ENCODE measurements at places on chromosomes 6 and 20.

DNA sequence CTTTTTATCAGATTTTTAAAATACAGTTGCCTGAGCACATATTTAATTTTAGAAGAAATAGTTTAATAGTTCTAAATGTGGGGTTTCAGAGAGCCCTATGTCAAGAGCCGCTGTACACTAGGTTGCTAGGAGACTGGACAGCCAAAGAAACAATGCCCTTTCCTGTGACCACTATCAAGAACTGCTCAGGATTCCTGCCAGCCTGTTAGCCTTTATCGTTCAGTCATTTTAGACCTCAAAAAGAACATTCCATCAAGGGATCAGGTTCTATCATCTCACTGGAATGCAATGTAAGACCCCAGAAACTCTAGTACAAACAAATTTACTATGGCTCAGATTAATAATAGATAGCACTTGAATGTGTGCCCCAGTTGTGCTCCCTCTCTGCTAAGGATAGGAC, 181.2 kb upstream of the CCN2 start:
- DNase-seq = no peak

GRCh38 chr6:44217332-44218143, 812 bp downstream of the MYMX start:
- no peak for DNase-seq

- DNase-seq = no peak
Observed at GRCh38 chr6:652865-653264, 4.0 kb downstream of the HUS1B start.

- no peak for DNase-seq
Observed at GRCh38 chr20:47141350-47141921, 215.1 kb downstream of the ZMYND8 start.

DNA sequence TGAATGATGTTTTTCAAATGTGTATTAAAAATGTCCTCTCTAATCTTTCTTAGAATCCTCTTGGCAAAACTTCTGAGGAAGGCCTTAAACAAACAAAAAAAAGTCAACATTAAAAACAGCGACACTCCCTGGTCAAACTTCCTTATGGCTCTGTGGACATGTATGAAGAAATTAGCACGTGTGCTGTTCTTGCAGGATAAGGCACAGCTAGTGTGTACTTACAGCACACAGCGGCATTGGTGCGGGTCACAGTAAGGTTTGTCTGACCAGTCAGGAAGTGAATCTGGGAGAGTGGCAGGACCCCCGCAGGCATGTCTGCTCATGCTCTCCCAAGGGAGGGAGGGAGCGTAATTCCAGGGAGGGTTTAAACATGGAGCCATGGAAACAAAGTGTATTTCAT, 38.8 kb downstream of the SLC22A1 start:
- DNase-seq = no peak

DNA sequence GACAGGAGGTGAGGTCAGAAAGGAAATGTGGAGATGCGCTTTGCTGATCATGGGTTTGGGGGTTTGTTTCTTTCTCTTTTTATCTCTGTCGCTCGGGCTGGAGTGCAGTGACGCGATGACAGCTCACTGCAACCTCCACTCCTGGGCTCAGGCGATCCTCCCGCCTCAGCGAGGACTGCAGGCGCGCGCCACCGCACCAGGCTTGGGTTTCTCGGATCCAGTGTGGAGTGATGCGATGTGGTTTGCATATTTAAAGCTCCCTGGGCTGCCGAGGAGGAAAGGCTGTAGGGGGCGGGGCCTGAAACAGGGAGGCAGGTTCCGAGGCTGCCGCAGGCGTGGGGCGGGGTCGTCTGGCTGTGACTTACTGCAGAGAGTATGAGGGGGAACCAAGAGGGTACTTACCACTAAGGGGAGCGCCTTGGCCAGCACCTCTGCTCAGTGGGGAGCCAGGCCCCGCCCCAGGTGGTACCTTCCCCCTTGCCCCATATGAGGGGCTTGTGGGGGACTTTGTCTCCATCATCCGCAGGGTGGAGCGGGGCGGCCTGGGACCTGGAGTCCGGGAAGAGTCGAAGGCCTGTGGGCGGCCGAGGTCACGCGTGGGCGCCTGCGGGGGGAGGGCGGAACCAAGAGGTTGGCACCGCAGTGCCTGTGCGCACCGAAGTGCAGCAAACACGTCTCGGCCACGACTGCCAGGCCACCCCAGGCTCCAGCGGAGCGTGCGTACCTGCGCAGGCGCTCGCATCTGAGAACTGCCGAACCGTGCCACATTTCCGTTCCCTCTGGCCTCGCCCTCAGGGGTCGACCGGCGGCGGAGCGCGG, 12.7 kb upstream of the BAK1 start:
- DNase-seq = no peak

- no peak for DNase-seq
Observed at GRCh38 chr6:165552248-165552736, 110.7 kb downstream of the PDE10A start.

DNA sequence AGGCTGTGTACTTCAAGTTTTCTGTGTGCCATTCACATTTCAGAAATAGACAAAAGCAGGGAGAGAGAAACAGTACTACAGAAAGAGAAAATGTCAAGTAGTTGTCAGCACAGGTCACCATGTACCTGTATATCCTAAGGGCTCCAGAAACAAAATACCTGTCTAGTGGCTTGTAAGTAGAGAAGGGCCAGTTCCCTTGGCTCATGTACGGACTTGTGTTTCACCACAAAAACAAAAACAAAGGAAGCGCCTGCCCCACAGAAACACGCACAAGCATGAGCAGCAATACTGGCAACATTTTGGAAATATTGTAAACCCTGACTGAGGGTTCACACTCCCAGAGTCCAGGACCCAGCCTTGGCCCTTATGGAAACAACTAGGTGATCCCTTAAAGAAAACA, 44.3 kb downstream of the CNKSR3 start:
- no peak for DNase-seq

GRCh38 chr6:152096863-152097496, 289.5 kb downstream of the ESR1 start:
- DNase-seq = no peak

DNA sequence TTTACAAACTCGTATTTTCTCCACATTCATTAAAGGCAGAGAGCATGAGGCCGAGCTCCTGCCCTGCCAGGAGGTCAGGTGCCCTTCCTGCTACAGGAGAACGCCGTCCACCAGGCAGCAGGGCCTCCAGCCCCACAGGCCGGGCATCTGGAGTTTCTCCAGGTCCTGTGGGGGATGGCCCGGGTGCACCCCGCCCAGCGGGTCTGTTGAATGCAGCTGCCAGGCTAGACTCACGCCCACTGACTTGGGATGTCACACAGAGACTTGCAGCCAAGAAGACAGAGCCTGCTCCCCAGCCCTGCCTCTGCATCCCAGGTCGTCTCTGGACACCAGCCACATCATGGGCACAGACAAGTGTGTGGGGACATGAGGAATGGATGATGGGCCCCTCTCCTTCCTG, 376.4 kb downstream of the CDH4 start:
- DNase-seq = no peak

- DNase-seq = no peak
Observed at GRCh38 chr6:158337332-158337731, 25.1 kb downstream of the TULP4 start.

DNA sequence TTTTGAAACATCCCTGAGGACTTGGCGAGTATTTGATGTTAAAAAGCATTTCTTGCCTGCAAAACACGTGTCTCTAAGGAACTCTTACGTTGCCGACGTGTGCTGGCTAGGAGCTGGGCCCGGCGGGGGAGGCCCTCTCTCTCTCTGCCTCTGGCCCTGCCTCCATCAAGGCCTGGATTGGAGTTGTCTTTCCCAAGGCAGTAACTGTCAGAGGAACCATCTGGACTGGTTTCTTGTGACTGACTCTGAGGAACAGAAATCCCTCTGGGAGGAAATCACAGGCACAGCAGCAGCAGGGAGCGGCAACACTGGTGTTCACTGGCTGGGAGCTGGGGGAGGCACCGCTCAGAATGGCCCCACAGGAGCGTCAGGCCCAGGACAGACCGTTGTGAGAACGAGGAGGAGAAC, 244.2 kb downstream of the NRN1 start:
- DNase-seq = no peak

DNA sequence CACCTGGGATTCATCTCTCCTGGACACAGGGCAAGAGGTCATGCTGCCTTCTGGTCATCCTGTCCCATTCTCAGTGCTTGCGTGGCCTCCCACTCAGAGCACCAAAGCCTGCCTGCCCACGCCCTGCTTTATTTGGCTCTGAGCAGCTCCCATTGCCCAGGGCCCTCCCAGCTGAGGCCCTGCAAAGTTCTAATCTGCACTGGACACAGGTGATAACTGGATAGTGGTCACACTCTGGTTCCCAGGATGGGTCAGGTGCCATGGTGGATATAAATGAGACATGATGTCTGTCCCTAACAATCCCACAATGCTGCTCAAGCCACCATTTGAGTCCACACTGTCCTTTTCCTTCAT, 39.5 kb downstream of the CPXM1 start:
- DNase-seq = no peak

DNA sequence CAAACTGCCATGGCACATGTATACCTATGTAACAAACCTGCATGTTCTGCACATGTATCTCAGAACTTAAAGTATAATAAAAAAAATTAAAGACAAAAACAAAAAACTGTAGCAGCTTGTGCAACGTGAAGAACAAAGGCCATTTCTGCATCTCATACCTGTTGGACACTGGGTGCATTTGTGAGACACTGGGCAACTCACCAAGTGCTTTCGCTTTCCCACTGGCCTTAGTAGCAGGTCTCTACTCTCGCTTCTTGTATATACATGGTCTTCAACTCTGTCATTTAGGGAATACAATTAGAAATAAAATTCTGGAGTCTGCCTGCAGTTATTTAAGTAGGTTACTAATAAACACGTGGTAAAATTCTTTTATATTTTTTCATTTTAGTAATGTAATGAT, 423.8 kb downstream of the CBLN4 start:
- no peak for DNase-seq

GRCh38 chr6:130796313-130796905, 30.8 kb upstream of the SMLR1 start:
- DNase-seq = no peak

DNA sequence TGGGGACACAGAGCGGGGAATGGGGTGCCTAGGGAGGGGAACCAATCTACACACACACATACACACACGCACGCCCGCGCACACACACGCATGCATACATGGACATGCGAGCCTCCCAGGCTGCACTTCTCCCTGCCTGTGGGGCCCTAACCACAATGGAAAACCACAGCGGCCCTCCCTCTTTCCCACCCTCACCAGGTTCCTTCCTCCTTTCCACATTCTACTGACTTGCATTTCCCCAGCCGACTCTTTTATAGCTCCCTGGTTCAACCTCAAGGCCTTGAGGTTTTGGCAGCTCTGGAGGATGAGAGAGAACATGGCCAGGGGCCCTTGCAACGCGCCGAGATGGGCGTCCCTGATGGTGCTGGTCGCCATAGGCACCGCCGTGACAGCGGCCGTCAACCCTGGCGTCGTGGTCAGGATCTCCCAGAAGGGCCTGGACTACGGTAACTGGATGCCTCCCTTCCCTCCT, at the start of gene BPI:
TSS of gene BPI (plus strand) at position 249 of the 472 bp plus-strand sequence. CDS start at position 317, 68 bp downstream.
- DNase-seq = peak; percentile 57

GRCh38 chr20:8647961-8648441, 420.9 kb upstream of the PLCB4 start:
- DNase-seq = no peak

GRCh38 chr20:1323830-1324597, 4.9 kb downstream of the SDCBP2 start:
- no peak for DNase-seq

GRCh38 chr6:126788861-126789365, 329.6 kb upstream of the RSPO3 start:
- no peak for DNase-seq

GRCh38 chr6:32815996-32816395, 806 bp downstream of the HLA-DOB start:
- no peak for DNase-seq

GRCh38 chr6:25017932-25018567, 82.3 kb upstream of the RIPOR2 start:
- DNase-seq = peak; percentile 72

DNA sequence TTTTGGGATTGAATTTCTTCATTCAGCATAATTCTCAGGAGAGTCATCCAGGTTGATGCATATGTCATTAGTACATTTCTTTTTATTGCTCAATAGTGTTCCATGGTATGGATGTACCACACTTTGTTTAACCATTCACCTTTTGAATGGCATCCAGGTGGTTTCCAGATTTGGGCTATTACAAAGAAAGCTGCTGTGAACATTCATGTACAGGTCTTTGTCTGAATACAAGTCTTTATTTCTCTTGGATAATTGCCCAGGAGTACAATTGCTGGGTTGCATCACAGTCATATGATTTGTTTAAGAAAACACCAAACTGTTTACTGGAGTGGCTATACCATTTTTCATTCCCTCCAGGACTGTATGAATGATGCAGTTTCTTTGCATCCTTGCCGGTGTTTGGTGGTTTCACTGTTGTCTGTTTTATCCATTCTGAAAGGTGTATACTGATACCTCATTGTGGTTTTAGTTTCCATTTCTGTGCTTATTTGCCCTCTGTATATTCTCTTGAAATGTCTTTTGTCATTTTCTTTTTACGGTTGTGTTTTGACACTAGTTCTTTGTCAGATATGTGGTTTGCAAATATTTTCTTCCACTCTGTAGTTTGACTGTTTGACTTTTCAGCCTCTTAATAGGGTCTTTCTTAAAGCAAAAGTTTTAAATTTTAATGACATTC, 8.8 kb downstream of the CDKAL1 start:
- peak; percentile 74 for DNase-seq

DNA sequence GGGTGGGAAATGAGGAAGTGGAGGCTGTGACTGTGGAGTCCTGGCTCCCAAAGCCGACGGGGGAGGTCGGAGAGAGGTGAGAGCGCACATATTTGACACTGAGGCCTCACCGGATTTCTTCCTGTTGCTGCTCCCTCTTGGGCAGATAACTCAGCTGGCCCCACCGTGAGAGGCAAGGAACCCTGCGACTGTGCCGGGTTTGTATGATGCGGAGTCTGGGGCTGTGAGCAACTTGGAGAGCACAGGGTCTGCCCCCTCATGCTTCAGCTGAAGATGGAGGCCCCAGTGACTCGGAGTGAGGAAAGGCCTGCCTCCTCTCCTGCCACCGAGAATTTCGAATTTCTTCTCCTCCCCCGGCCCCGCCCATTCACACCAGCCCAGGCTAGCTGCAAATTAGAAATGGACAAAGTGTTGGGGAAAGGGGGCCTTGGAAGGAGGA, 160.6 kb downstream of the GRM4 start:
- DNase-seq = no peak

DNA sequence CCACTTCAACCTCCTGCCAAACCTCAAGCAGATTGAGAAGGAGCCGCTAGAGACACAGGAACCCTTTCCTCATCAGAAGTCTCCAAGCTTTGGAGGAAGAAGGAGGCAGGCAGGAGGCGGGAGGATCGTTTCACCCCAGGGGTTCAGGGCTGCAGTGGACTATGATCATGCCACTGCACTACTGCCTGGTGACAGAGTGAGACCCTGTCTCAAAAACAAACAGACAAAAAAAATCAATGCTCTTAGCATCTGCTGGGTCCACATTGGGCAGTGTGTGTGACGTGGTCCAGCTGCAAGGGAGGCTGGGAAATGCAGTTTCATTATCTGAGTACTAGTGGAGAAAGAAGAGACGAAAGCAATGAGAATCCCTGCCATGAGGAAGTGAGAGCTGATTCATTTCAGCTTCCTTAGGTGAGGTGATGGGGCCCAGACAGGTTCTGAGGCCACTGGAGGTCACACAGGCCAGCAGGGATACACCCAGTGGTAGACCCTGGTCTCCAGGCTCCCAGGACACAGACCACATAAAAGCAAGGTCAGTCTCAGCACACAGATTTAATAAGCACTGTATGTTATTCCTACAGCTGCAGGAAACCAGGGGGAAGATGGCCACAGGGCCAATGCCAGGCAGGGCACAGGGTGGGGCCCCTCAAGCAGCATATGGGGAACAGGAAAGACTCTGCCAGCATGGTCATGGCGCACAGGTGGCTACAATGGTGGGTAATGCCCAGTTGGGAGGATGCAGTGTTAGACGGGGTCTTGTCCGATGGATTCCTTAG, 4.3 kb downstream of the GFRA4 start:
- no peak for DNase-seq

GRCh38 chr6:35363293-35363750, 21.0 kb downstream of the PPARD start:
- DNase-seq = no peak
